ENCODE measurements at places on chromosomes 7 and 10.

GRCh38 chr10:33893506-33893905 is 559.0 kb upstream of the NRP1 start:
- no peak for DNase-seq

DNA sequence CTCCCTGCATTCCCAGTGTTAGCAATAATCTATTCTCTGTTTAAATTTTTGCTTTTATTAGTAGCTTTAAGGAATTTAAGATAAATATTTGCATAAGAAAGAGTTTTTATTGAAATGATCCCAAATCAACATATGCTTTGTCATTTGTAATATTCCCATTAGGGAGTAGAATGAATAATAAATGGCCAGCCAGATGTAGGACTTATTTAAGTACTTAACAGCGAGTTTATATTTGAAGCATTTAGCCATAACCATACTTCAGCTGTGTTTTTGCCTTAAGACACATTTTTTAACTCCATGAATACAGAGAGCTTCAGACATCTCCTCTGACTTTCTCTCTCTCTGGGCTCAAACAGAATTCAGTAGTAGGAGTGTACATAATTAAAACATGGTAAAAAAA is 103.6 kb downstream of the HGF start:
- no peak for DNase-seq

GRCh38 chr7:150778738-150779301 is 21.3 kb downstream of the TMEM176B start:
- DNase-seq: no peak

- DNase-seq: no peak
These were observed 60.9 kb downstream of the RBM20 start for GRCh38 chr10:110704906-110705476.

- DNase-seq: no peak
These were observed 35.4 kb downstream of the CTTNBP2 start for GRCh38 chr7:117837841-117838240.

GRCh38 chr7:43037531-43037930 is 74.9 kb upstream of the HECW1 start:
- DNase-seq: no peak

GRCh38 chr7:157253850-157254249 is 83.0 kb upstream of the DNAJB6 start:
- no peak for DNase-seq

DNA sequence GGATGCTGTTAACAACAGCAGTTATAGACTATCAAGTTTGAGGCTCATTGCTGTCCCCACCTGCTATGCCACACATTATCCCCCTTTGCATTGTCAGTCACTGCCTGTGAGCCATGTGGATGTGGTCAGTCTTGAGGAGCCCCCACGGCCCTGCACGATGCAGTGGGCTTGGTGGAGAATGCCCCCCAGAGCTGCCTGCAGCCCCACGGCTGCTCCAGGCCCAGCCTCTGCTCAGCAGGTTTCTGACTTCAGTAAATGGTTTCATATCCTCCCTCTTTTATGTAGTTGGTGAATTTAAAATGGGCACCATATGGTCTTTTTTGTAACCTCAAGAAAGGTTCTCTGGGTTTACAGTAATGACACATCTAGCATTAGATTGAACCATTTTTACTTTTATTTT is 164.1 kb downstream of the EBF3 start:
- no peak for DNase-seq

DNA sequence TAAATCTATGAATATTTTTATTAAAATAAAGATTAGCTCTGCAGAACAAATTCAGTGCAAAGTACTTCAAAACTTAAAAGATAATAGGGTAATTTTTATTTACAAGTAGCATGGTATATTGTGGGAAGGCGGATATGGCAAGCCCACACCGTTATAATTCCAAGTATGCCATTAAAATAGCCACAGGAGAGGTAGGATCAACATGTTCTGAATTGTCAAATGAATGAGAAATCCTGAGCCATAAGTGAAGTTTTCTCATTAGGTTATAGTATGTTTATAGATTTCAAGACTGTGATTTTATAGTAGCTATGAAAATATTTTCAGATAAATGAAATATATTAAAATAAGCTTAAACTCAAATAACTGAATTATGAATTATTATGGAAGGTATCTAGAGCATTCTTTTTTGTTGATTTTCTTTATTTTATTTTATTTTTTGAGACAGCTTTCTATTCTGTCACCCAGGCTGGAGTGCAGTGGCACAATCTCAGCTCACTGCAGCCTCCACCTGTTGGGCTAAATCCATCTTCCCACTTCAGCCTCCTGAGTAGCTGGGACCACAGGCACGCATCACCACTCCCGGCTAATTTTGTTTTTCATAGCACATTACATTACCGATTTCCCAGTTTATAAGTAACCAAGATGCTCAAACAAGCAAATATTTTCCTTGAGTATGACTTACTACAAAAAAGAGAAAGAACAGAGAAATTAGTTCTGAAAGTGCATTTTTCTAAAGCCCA is 956.6 kb downstream of the GATA3 start:
- no peak for DNase-seq

DNA sequence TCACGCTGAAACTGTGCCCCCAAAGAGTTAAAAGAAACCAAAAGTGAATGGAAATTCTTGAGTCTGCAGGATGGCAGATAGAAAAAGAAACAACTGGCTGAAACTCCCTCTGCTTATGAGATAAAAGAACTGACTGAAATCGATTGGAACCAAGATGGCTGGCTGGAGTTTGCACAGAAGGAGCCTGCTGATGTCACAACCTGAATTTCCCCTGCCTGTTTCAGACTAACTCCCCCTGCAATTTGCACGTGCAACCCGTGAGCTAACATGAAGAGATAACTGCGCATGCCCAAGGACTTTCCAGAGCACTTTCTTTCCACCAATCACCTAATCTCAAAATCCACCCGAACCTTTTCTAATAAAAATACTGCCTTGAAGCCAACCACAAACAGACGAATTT is 435.5 kb downstream of the CALN1 start:
- DNase-seq: no peak

DNA sequence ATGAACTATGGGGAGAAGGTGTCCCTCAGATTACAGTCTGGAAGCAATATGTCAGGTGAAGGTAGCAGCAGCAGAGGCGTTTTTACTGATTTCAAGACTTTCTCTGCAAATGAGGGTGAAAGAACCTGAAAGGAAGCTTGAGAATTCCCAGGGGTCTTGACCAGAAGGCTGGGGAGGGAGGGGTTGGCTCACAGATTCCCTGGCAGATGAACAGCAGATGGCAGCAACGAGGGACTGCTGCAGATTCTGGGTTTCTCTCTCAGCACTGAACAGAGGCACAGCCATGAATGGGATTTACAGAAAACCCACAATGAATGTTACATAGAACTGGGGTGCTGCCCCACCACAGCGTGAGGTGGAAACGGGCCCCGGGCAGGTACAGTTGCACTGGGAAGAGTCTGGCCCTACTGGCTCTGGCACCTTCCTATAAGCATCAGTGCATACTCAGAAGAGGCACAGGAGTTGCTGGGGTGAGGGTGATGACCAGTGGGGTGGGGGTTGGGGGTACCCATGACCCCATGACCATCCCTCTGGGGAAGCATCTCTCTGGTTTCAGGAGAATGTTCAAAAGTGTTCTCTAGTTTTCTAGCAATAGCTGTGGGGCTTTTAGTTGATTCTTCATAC is 317.8 kb downstream of the SH2D4B start:
- DNase-seq: no peak

- DNase-seq: no peak
These were observed 13.2 kb downstream of the MKI67 start for GRCh38 chr10:128113026-128113425.

DNA sequence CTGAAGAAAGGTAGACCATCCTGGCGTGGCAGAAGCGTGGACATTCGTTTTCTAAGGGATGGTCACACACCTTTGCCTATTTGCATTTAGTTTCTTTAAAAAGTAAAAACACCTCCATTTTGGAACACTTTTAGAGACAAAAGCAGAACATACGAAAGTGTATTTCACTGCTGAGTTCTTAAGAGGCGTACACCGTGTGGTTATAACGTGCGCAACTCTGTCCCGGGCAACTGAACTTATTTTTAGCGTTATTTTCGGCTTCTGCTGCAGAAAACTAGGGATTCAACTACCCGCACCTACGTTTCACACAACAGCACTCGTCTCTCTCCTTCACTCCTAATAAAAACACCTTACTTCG is 557 bp upstream of the LSM8 start:
- no peak for DNase-seq

DNA sequence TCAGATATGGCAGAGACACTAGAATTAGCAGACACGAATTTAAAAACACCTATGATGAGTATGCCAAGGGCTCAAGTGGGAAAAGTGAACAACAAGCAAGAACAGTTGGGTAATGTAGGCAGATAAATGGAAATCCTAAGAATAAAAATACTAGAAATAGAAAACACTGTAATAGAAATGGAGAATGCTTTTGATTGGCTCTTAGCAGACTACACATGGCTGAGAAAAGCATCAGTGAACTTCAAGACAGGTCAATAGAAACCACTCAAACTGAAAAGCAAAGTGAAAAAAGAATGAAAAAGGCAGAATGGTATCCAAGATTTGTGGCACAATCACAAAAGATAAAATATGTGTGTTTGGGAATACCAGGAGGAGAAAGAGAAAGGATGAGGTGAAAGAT is 82.3 kb downstream of the WDR37 start:
- no peak for DNase-seq

GRCh38 chr7:28835800-28836199 is 122.3 kb downstream of the TRIL start:
- DNase-seq: no peak

DNA sequence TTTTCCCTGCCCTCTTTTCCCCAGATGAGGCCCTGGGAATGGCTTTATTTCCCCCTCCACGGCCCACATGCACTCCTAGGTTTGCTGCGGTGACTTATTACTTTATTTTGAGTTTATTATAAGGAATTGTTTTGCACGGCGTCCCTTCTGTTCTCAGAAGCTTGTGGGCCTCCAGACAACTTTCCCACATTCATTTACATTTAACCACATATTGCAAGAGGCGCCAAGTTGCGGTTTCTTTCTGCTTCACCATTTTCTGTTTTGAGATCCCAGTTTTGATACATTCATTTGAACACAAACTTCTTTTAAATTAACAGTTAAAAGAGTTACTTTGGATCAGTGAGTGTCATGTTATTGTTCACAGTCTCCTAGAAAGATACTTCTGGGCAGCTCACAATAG is 532.5 kb upstream of the MGMT start:
- DNase-seq: no peak

- DNase-seq: no peak
These were observed 82.5 kb downstream of the NDUFB2 start for GRCh38 chr7:140778975-140779374.

DNA sequence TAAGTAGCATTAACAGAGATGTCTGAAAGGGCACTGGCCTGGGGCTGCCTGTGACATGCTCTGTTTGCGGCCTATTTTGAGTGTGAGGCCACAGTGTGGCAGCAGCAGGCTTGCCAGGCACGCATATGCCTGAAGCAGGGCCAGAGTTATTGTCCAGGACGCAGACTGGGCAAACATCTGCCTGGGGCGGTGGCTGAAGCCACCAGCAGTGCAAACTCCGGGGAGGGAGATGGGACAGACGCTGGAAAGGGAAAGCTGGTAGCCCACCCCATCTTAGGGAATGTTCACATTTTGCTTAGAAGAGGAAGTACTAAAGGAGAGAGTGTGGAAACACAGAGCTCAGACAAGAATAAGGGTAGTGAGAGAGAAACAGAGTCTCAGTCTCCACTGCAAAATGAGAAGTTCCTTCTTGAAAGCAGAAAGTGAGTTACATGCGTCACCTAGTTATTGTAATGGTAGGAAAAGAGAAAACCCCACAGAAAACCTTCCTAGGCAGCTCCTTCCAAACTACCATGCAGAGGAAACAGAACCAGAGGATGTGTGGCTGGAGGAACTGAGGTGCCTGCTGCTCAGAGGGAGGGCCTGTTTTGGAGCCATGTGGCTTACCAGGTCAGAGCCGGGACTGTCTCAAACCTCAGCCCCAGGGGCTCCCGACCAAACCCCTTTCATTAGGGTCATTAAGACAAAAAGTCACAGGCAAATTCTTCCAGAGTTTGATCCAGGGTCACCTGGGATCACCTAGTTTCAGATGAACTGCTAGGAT is 14.5 kb downstream of the AKR1B1 start:
- DNase-seq: no peak

DNA sequence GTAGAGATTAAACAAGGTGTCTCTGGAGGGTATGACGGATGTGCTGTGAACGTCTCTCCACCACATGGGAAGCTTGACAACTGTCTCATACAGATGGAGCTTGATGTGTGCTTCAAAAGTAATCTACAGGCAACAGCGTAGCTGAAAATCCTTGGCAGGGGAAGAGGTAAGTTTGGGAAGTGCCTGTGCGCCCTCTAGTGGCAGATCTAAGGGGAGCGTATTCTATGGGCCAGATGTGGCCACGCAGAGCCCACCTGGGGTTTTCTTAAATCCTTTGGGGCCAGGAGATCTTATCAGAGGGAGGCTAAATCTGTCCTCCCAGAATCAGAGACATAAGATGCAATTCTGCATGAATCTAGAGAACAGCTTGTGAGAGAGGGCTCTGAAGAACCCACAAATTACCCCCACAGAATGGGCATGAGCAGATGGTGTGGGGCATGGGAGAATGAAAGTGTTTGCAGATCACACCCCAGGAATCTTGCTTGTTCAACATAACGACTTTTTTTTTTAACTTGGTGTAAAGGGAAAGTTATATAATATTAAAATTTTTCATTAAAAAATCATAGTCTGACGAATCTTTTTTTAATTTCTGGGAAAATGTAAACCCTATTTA is 91.2 kb upstream of the MPP7 start:
- DNase-seq: no peak

DNA sequence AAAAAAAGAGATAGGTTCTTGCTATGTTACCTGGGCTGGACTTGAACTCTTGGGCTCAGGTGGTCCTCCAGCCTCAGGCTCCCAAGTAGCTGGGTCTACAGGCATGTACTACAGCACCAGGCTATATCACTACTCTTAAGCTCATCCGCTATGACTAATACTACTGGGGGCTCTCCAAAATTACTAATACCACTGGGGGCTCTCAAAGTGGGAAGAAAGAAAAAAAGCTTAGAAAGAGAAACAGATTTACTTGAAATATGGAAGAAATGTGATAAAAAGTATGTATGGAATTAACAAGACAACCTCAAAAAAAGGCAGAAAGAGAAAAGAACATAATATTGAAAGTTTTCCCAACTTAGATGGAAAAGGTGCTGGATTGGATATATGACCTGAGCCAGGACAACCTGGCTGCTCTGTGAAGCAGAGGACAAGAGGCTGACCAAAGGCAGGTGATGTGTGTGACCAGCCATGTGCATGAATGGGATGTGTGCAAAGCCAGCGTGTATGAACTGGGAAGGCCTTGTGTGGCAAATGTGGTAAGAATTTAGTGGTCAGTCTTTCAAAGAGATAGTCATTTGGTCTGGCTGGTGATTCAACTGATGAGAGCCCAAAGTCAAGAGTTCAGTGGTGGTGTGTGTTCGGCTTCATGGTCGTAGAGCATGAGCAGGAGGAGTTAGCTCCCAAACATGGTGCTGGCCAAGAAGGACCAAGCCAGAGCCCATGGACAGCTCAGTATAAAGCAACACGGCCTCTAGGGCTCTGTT is 232.4 kb upstream of the KLF14 start:
- DNase-seq: no peak

All from cortex of kidney (tissue), 1 donor.